NCI-H1694 treated with DMSO at 0.1 percent for 48 hours (cell line): ENCODE measurements at places on chromosomes 2 and 18.
A peak's percentile ranks its signal among the peaks of the same experiment; 100 is the strongest.

DNA sequence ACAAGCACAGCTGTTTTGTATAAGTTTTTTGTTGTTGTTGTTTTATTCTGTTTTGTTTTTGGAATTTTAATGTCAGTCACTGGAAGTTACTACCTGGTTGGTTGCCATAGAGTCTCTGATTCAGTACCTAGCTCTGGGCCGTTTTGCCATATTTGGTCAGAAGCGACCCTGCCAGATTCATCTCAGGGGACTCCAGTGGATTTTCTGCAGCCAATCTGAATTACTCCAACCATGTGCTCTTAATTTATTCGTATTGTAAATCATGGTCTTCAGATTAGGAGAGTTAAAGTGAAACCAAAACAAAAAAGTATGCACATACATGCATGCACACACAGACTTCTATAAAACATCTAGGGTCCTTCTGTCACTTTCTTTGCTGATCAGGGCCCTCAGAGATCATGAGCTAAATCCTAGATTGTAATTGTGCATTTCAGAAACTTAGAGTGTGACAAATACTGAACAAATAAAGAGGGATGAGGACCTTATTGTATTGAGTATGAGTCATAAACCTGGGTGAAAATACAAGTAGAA, 317.4 kb upstream of the UBE2E3 start:
- DNase-seq: no peak

GRCh38 chr2:16657671-16658070, 8.0 kb downstream of the CYRIA start:
- DNase-seq: no peak

DNA sequence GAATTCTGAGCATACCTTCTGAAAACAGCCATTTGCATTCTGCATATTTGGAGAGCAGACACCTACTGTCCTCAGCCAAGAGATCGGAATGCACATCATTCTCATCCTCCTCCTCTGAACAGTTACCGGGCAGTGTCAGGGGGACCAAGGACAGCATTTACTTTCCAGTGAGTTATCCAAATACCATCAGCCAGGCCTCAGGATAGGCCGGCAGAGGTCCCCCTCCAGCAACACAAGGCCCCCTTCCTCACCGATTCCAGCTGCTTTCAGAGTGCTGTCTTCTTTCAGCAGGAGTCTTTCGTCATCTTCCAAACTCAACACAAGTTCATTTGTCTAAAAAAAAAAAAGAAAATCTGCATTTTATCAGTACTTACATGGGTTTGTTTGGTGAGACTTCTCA, 55.3 kb downstream of the C2orf76 start:
- DNase-seq: peak; percentile 21

GRCh38 chr2:240561325-240561971, 1.3 kb downstream of the DUSP28 start:
- no peak for DNase-seq

DNA sequence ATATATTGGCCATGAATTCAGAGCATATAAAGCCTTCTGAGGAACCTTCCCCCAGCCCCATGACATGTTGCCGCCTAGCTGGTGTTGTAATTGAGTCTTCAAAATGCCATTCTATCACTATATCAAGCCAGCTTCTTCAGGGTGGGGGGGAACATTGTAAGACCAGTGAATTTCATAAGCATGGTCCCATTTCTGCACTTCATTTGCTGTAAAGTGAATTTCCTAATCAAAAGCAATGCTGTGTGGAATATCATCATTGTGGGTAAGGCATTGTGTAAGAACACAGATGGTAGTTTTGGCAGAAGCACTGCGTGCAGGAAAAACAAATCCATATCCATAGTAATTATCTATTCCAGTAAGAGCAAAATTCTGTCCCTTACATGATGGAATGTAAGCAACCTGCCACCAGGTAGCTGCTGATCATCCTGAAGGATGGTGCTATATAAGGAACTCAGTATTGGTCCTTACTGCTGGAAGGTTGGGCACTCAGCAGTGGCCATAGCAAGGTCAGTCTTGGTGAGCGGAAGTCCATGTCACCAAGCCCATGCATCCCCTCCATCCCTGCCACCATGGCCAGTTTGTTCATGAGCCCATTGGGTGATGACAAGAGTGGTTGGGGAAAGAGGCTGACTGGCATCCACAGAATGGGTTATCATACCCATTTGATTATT, 159.4 kb downstream of the COPS8 start:
- DNase-seq: no peak

DNA sequence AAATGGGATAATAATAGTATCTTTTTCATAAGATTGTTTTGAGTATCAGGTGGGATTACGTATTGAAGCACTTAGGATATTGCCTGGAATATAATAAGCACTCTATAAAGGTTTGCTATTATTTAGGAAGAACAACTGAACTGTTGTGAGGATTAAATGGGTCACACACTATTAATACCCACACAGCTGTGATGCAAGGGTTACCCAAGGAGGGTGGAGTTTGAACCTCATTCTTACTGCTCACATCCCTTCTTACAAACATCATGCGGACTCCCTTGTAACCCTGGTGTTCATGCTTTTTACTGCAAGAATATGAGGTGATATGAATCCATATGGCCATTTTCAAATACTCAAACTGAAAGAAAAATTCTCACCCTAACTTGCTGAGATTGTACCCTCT, 113.5 kb downstream of the KCTD1 start:
- no peak for DNase-seq

DNA sequence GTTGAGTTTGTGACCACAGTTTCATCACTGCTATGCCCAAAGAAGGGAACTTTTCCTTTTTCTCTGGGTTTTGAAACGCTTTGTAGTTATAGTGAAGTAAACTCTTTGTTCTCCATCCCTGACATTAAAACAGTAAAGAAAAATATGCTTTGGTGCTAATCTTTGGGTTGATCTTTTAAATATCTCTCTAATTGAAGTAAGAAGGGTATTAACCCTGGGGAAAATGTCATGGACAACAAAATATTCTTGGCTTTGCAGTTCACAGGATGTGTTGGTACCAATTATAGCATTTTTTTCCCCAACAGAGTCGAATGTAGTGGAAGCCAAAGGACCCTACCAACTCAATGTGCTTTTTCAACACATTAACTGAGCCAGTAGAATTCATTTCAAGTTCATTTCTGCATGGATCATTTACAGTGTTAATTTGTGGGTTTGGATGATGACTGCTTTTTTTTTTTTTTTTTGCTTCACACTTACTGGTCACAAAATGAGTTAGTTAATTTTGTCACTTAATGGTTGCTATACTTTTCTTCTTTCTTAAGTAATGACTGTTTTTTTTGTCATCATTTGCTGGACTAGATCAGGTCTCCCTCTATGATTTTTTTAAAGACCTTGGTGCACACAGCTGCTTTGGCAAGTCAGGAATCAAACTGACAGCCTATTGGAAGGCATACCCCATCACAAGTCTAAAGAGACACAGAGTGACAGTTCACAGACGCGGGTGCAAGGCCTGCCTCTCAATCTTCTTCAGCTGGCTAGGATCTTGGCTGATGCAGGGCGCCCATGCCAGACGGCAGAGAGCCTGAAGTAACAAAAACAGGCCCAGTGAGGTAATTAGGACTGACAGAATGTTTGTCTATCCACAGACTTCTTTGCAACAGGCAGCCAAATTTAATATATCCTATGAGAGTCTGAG, 98.8 kb upstream of the MMADHC start:
- peak; percentile 52 for DNase-seq

- DNase-seq: no peak
Measured at GRCh38 chr2:112183327-112184025, 45.3 kb downstream of the FBLN7 start.

- DNase-seq: no peak
Measured at GRCh38 chr2:234764372-234764771, 187.4 kb upstream of the SH3BP4 start.

DNA sequence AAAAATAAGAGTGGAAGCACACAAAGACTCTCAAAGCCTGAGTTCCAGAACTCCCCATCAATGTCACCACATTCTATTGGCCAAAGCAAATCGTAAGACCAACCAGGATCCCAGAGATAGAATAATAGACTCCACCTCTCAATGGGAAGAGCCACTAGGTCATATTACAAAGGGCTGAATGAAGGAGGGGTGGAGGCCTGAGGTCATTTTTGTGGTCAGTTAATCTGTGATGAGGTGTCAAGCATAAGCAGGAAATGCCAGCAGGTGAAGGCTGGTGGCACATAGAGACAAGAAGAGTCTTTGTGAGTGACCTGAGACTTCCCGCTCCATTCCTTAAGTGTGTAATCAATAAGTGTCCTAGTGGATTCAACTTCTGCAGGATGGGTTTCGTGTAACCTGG, 144.3 kb downstream of the TFCP2L1 start:
- DNase-seq: no peak

- no peak for DNase-seq
Measured at GRCh38 chr2:161355983-161356382, 47.8 kb downstream of the PSMD14 start.

GRCh38 chr2:235773188-235773928, 279.5 kb downstream of the AGAP1 start:
- no peak for DNase-seq

- DNase-seq: peak; percentile 35
Measured at GRCh38 chr2:233867993-233868532, at the start of gene MSL3B. MSL3B (minus strand) TSS chr2:233868386.

- no peak for DNase-seq
Measured at GRCh38 chr2:236176417-236176816, 8.2 kb upstream of the GBX2 start.

GRCh38 chr2:62526531-62527381, 20.8 kb upstream of the TMEM17 start:
- no peak for DNase-seq
